ENCODE measurements at places on chromosomes 1 and 21.

DNA sequence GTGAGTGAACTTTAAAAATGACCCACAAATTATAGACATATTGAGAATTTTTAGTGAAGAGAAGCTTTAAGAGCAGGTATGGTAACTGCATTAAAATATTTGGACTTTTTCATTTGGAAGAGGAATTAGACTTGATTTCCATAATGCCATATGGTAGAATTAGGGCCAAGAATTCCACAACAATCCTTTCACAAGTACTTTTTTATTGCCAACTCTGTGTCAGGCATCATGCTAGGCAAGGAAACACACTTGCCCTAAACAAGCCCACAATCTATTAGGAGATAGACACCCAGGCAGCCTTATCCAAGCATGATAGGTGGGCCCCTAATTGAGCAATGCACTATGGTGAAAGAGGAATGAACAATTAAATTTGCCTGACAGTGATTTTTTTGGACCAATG lies 353.0 kb downstream of the TGFB2 start:
- DNase-seq = no peak

GRCh38 chr1:209328196-209328595 lies 255.3 kb upstream of the CAMK1G start:
- no peak for DNase-seq

DNA sequence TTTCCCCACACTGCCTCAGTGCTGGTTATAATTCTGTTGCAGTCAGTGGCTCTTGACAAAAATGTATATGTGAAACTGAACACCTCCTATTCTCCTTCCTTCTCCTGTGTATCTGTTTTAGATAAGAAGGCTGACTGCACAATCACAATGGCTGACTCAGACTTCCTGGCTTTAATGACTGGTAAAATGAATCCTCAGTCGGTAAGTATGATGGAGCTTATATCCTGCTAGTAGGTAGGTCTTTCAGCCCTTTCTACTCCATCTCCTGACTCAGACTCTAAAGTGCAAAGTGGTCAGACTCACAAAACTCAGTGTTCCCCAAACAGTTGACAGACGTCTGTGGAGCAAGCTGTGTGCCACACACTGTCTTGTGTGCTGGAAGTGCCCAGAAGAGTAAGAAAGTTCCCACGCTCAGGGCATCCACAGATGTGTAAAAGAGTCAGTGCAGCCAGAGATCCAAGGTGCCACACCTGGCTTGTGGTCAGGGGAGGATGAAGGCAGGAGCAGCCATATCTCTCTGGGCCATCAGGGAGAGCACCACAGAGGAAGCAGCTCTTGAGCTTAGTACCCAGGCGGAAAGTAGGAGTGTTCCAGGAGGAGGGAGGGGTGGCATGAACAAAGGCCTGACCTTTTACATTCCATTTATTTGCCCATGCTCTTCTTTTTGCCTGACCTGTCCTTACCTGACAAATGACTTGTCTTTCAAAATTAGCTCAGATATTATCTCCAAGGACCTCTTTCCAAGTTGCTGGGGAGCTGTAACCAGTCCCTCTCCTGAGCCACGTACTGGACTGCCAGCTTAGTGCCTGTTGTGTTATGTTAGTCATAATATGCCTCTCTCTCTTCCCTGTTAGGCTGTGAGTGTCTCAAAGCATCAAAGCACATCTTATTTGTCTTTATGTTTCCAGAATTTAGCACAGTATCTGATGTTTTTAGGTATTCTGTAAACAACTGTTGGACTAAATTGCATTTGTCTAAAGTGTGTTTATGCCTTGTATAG lies 14.0 kb upstream of the PODN start:
- DNase-seq = no peak

DNA sequence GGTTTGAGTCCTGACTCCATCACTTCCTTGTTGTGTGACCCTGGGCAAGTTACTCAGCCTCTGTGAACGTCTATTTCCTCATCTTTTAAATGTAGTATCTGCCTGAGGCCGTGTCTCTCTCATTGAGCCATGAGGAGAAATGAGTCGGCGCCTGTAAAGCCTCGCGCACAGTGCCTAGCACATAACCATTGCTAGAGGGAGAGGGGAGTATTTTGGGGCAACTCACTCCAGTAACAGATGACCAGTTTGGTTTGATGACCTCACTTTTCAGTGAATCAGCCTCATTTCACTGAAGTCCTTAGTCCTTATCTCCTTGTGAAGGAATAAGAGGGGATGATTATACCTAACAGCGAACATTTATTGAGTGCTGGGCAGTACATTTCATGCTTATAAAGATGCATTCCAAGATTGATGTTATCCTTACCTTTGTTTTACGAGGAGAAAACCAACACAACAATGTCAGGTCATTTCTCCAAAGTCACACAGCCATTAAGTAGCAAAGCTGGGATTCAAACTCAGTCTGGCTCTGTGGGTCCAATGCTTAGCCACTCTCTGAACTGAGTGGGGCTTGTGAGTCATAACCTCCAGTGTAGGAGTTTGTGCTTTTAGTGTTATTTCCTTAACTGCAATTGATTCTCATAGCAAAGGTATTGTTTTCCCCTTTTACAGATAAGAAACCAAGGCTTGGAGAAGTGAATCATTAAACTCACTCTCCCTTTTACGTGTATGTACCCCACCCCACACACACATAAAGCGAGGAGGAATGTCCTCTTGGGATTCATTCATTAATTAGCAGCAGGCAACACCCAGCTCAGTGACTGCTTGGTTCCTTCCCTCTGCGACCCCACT lies 25.9 kb downstream of the KCNC4 start:
- DNase-seq = peak; percentile 21

DNA sequence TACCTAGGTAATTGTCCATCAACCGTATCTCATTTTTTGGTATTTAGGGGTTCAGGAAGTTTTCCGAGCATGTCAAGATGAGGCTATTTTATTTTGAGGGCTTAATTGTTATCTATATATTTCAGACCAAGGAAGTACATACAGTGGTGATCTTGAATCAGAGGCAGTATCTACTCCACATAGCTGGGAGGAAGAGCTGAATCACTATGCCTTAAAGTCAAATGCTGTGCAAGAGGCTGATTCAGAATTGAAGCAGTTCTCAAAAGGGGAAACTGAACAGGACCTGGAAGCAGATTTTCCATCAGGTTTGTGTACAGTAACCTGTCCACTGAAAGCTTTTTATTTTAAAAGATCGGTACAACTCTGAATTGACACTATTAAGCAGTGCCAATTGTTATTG lies 130.2 kb downstream of the ZMYM4 start:
- DNase-seq = no peak

- DNase-seq = no peak
Observed at GRCh38 chr1:244699741-244700140, 46.8 kb downstream of the DESI2 start.

GRCh38 chr1:240094041-240094722 lies 2.5 kb downstream of the FMN2 start:
- no peak for DNase-seq

- DNase-seq = no peak
Observed at GRCh38 chr1:89425056-89425455, 61.2 kb downstream of the GBP6 start.

DNA sequence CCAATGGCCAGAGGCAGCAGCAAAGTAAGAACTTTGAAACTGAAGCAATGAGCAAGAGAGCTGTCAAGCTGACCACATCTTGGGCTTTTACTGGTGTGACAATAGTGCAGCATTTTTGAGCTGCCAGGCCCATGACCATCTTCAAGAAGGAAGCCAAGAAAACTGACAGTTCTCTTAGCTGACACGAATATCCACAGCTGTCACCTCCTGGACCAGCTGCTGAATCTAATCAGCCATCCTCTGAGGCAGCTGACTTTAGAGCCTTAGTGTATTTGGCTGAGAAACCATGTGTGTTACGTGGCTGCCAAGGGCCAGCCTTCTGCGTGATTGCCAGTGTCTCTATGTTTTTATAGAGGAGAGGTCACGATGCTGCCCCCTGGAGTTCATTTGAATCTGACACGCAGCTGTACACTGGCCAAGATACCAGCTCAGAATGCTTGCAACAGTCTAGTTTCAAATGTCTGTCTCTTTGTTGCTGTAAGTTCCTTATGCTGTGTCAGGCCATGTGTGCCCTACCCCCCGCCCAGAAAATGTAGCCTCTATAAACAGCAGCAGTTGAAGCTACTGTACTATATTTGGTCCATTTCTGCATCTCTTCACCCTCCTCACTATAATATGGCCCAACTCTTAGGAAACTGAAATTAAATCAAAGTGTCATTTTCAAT lies 39.7 kb downstream of the PALMD start:
- peak; percentile 34 for DNase-seq

- no peak for DNase-seq
Observed at GRCh38 chr1:44021581-44022321, 9.5 kb downstream of the SLC6A9 start.

DNA sequence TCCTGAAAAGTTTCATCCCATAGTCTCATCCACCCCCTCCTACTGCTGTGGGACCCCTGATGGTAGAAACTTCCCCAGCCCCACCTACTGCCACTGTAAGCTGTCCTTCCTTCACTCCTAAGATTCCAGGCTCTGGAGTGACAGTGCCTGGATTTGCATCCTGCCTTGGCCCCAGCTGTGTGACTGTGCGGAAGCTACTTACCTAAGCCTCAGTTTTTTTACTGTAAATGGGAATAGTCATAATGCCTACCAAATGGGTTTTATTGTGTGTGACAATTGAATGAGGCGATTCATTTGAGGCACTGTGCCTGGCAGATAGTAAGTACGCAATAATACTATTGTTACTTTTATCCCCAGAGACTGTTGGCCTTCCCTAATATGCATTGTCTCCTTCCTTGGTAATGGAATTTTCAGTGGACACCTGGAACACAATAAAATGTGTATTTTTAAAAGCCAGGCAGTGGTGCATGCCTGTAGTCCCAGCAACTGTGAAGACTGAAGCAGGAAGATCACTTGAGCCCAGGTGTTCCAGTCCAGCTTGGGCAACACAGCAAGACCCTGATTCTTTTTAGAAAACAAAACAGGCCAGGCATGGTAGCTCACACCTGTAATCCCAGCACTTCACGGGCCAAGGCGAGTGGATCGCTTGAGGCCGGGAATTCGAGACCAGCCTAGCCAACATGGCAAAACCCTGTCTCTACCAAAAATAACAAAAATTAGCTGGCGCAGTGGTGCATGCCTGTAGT lies 55.0 kb upstream of the ZNF326 start:
- DNase-seq = no peak

DNA sequence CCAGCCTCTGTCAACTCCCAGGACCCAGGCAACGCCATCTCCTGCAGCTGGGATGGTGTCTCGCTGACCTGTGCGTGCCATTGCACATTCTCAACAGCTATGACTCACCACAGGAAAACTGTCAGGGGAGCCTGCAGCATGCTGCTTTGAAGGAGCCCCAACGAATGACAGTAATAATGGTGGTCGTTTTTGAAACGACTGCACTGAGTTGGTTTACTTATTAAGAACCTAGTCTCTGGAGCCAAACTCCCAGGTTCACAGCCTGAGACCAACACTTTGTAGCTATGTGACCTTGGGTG lies 21.6 kb downstream of the TCEA3 start:
- no peak for DNase-seq

GRCh38 chr1:60547821-60548220 lies 474.3 kb upstream of the C1orf87 start:
- DNase-seq = no peak

DNA sequence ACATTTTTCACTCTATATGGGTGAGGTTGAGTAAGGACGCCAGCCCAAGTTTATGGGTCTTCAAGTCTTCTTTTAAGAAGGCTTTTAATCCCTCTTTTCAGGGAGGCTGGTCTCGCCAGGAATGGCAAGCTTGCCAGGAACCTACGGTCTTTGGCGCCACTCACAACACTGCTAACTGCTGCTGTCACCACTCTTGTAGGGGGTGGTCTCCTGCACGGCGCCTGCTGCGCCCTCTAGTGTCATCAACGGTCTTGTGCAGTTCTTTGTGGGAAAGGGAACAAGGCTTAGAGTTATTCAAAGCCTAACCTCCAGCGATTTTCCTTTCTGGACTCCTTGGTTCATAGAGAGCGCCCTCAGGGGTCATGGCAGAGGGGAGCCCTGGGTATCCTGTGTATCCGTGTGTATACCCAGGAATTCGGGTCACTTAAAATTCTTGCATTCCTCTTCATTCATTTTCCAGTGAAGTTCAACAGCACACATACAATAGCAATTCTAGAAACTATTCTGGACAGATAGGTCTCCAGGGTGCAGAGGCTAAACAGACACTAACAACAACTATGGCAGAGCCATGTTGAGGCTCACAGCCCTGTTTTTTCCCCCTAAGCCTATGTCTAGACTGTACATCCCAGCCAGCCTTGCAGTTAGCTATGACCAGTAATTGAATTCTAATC lies 392.8 kb upstream of the CAMK1G start:
- no peak for DNase-seq

DNA sequence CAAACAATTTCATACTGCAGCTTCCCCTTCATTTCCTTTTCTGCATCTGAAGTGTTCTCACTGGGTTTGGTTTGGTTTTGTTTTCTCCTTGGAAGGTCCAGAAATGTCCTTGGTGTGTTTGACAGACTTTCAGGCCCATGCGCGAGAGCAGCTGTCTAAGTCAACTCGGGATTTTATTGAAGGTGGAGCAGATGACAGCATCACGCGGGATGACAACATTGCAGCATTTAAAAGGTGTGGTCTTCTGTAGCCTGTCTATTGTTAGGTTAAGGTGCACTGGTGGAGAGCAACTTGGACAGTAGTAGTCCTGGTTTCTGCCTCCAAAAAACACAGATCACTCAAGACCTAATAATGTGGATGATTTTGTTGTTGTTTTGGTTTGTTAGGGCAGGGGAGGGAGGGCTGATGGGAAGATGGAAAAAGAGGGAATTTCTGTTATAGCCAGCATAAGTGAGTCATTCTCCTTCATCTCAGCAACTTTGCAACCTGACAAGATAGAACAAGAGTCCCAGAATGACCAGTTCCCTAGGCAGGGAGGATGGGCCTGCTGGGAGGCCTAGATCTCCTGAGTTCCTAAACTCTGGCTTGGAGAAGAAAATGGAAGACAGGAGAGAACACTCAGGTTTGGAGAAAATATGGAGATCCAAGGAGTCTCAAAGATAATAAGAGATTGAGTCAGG lies 12.5 kb downstream of the HAO2 start:
- DNase-seq = no peak

GRCh38 chr1:66998972-66999371 lies 55.0 kb downstream of the SLC35D1 start:
- peak; percentile 8 for DNase-seq

GRCh38 chr21:35563885-35564451 lies 496.4 kb downstream of the SETD4 start:
- no peak for DNase-seq

- peak; percentile 50 for DNase-seq
Observed at GRCh38 chr1:155173478-155174323, at the start of gene TRIM46. TRIM46 (plus strand) TSS chr1:155173849; CDS start chr1:155173967, 118 bp downstream.

DNA sequence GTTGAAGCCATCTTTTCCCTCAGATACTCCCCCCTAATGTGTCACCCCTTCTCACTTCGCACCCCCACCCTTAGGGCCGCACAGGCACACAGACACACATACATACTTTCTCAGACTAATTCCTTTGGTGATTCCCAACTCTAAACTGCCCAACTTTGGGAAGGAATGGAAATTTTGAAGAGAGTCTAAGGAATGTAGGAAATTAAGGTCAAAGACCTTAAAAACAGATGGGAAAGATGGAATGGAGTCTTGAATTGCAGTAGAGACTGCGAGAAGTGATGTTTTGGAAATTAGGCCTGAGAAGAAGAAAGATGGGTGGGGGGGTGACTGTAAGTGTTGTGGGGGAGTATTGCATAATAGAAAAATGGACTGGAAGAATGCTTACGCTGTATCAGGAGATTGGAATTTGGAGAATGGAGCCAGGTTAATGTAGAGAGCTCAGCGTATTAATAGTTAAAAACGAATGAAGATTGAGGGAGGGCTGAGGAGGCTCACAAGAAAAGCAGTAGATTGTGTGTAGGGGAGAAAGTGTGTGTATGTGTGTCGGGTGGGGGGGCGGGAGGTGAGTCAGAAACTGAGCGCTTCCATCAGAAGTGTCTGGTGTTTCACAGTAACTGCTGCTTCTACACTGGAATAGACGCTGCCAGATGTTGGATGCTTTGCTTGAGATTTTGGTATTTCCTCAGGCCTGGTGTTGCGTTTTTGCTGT lies 1.7 kb downstream of the PIP5K1A start:
- DNase-seq = no peak
